ENCODE measurements at places on chromosomes 11 and 22.

GRCh38 chr11:93845181-93846092, 5.0 kb downstream of the VSTM5 start:
- DNase-seq: no peak

- DNase-seq: no peak
These were observed 87.5 kb downstream of the C11orf58 start for GRCh38 chr11:16825968-16826367.

DNA sequence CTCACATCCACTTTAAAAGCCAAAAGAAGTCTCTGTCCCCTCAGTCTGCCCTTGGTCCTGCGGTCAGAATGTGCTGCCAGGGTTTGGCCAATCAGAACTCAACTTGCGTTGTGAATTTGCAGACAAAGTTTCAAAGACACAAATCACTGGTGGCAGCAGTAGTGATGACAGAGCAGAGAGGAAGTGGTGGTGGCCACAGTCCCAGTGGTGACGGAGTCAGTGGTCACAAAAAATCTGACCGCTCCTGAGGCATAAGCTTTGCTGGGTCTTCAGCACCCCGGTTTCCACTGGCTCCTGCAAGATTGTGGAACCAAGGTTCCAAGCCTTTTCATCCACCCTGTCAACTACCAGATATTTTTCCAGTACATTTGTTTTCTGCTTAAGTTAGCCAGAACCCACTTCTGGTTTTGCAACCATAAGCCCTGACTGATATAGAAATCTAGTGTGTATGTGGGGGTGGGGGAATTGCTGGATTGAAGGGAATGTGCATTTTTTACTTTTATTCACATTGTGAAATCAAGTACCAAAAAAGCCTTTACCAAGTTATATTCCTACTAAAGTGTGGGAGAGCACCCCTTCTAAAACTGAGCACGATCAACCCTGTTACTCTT, 112.3 kb downstream of the TMPRSS5 start:
- DNase-seq: no peak

DNA sequence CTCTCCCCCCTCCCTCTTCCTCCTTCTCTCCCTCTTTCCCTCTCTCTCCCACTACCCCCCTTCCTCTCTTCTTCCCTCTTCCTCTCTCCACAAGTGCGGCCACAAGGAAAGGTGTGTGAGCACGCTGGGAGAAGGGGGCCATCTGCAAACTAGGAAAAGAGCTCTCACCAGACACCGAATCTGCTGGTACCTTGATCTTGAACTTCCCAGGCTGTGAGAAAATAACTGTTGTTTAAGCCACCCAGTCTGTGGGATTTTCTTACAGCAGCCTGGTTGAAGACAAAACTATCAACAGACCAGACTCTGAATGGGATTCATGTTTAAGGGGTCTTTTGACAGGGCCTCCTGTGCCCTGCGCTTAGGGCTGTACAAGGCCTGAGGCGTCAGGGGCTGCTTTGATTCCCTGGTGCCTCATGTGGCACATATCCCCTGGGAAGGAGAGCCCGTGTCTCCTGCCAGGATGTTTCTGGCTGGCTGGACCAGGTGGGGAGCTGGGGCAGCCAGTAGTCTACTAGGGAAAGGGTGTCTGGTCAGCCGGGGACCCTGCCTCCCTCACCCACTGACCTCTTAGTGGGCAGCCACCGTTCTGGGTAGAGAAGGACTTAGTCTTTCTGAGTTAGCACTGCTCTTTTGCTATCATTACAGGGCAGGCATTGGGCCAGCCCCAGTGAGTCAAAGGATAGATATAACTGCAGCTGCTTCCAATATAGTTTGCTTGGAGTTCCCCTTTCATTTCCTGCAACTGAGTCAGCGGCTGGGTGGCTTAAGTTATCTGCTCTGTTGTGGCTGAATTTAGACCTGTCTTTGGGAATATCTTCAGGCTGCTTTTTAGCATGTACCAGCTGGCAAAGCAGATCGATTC, 6.2 kb downstream of the PANX1 start:
- no peak for DNase-seq

DNA sequence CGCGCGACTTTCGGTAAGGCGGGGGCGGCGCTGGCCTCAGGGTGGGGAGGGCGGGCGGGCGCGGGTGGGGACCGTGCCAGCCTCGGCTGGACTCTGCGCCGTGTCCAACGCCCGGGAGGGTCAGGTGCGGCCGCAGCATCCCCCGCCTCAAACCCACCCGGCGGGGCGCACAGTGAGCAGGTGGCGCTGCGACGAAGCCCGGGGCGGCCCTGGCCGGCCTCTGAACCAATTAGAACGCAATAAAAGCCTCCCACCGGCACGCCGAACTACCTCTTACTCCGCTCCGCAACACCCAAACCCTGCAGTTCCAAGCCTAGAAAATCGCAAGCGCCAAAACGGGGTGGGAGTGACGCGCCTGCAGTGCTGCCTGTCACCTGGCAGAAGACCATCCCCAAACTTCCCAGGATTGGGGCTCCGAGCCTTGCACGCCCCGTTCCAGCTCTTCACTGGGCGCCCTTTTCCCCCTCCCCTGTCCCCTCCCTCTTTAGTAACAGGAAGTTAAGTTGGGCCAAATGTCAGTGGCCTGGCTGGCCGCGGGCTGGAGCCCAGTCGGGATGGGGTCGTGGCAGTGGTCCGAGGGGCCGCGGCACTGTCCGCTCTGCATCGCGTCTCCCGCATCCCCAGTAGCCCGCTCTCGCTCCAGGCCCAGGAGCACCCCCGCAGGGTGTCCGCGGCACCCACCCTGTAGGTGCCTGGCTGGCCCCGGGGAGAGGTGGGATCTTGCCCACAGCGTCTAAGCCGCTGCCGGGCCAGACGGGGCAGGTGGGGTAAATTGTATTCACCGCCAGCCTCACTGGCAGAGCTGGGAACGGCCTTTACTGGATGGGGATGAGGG, 541 bp downstream of the MICAL2 start:
- no peak for DNase-seq

GRCh38 chr11:116656011-116656410, 116.8 kb downstream of the BUD13 start:
- DNase-seq: no peak

DNA sequence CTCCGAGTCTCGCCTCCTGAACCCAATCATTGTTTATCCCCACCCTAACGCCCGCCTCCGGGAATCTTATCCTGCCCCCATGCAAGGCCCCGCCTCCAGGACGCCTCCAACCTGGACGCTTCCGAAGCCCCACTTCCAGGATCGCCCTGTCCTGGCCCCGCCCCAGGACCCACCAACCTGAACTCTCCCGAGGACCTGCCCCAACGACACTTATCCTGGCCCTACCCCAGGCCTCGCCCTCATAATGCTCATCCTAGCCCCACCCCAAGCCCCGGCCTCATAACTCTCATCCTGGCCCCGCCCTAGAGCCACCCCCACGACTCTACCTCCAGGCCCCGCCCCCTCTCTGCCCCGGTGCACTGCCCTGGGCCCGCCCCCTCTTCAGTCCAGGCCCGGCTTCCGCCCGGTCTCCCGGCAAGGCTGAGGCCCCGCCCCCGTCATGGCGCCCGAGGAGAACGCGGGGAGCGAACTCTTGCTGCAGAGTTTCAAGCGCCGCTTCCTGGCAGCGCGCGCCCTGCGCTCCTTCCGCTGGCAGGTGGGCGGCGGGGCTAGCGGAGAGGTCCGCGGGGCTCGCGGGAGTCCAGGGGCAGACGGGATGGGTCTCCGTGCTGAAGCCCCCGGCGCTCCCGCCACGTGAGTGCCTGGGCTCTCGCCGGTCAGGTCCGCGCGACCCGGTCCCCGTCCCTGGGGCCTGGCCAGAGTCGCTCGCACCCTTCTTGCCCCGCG, 45.7 kb upstream of the DEFB108B start:
- DNase-seq: peak; percentile 87
